Right renal pelvis (tissue), 4 donors: ENCODE measurements at places on chromosomes 2 and 18. TPM values are rescaled to one million over a fixed set of nuclear protein-coding genes. Genes with fewer than 3 reads are reported as not detected.

The SGPP2 gene
- polyA plus RNA-seq, result 21.7 TPM

The SULT1C4 gene
- polyA plus RNA-seq, result 48.1 TPM

GRCh38 chr2:223989856-223990232 is 32.6 kb downstream of the MRPL44 start:
- no peak for DNase-seq

DNA sequence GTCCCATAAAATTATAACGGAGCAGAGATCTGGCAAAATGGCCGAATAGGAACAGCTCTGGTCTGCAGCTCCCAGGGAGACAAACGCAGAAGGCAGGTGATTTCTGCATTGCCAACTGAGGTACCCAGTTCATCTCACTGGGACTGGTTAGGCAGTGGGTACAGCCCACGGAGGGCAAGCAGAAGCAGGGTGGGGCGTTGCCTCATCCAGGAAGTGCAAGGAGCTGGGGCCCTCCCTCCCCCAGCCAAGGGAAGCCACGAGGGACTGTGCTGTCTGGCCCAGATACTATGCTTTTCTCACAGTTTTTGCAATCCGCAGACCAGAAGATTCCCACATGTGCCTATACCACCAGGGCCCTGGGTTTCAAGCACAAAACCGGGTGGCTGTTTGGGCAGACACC is 22.8 kb downstream of the ICA1L start:
- DNase-seq, result no peak

DNA sequence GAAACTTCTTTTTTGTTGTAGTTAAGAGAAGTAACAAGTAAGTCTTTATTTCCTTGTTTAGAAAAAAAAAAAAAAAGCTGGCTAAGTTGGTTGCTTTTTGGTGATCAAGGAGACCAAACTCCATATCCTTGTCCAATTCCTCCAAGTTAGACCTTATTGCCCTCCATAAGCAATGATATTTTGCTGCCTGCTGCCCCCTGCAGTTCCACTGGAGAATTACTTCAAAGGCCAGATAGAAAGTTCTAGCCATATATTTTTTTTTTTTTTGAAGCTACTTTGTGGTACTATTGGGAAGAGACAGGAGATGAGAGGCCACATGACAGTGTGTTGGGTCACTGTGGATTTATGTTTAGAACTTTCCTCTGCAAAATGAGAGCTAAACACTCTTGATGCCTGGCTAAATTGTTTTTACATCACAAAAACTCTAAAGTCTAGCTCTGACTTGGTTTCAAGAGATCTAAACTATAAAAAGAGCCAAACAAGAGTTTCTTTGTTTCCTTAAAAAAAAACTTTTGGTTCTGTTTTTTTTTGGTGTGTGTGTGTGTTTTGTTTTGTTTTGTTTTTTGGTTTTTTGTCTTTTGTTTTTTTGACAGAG is 80.7 kb upstream of the RASGRP3 start:
- no peak for DNase-seq

- no peak for DNase-seq
Measured at GRCh38 chr2:38601463-38602135, 1.1 kb downstream of the HNRNPLL start.

DNA sequence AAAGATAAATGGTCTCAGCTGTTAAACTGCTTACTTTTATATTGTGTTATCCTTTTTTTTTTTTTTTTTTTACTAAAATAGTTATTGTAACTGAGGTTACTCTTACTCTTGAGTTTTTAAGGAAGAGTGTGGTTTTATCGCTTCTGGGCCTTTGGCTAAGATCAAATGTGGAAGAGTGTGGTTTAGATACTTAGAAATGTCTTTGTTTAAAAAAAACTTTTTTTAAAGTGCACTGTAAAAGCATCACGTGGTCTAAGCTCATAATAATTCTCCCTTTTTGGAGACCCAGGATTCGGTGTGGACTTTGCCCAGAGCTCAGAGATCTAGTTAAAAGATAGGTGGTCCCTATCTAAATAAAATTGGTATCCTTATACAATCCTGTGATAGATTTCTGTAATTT is 11.9 kb upstream of the OXER1 start:
- no peak for DNase-seq

DNA sequence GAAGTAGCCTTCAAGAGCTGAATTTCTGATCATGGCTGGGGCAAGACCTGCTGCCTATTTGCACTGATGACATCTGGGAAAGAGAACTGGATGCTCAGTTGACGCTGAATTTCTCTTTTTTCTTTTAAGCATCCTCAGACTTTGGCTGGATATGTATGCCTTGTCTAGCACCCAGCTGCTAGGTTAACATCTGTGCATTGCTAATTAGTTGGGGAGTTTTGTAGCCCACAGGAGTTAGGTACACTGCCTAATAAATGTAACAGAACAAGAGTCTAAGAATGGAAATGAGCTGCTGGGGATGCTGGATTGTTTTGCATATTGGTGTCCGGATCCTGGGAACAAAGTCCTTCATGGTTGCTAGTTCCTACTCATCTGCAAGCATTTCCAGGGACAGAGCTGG is 40.9 kb upstream of the STPG4 start:
- DNase-seq, result no peak

DNA sequence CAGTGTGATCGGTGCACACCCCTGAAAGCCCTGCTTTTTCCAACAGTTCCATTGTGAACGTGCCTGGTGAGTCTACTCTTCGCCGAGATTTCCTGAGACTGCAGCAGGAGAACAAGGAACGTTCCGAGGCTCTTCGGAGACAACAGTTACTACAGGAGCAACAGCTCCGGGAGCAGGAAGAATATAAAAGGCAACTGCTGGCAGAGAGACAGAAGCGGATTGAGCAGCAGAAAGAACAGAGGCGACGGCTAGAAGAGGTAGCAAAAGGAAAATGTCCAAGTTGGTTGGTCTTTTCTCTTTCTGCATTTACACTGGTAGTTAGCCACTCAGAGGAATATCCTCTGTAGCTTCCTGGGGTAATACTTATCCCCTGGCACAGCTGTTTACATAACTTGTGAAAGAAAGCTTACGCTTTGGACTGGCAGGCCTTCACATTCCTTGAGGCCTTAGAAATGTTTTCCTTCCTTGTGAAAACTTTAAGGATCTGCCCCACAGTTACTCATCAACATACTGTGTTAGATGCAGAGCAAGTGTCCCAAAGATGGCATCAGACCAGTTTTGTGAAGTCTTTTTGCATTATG is 146.6 kb downstream of the MAP4K4 start:
- no peak for DNase-seq

DNA sequence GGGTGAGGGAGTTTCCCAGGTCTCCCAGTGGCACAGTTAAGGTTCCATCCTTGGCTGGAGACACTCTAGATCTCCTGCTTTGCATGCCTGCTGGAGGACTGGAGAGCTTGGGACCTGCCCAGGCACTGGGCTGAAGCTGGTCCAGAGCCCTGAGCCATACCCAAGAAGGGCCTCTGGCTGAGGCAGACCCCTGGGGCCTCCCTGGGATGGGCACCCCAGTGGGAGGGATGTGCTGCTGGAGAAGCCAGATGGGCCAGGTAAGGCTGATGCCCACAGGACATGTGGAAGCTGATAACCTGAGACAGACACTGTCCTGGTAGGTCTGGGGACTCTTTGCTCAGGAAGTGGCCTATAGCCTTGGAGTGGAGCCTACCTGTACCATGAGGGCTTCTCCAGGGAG is 160.7 kb downstream of the TFCP2L1 start:
- DNase-seq, result no peak

GRCh38 chr2:226423498-226423960 is 376.1 kb downstream of the IRS1 start:
- no peak for DNase-seq
